ENCODE measurements at places on chromosomes 2 and 18. TPM values are rescaled to one million over a fixed set of nuclear protein-coding genes. Genes with fewer than 3 reads are reported as not detected.
A peak's percentile ranks its signal among the peaks of the same experiment; 100 is the strongest.

- no peaks in the 10 kb centered on the region for H3K4me1 ChIP-seq
- no peak overlapping the region for H3K27ac ChIP-seq
- H3K4me3 ChIP-seq, result no peak overlapping the region
- no peaks in the 10 kb centered on the region for H3K36me3 ChIP-seq
- DNase-seq, result no peak
- no peaks in the 10 kb centered on the region for H3K27me3 ChIP-seq
Observed at GRCh38 chr2:235852526-235852920, 315.7 kb downstream of the GBX2 start.

DNA sequence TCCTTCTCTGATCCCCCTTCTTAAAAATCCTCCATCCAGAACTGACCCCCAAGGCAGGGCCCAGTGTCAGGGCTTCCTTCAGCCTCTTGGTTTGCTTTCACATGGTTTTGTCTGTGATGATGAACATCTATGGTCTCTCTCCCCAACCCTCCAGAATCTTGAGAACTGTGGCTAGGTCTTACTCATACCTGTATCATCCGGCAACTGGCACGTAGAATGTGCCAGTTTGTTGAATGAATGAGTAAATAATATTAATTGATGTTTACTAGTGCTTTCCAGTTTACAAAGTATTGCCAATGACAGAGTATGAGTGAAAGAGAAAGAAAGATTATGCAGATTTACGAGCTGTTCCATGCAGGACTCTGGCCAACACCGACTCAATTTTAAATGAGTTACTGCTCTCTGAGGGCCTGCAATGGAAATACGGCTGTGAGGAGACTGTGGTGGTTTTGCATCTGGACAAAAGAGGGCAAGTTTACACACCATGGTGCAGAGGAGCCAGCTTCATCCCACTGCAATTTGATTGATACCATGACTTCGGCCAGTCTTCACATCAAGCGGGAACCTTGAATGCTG, 29.9 kb upstream of the TRIB2 start:
- H3K4me3 ChIP-seq, result no peak overlapping the region
- H3K27ac ChIP-seq, result no peak overlapping the region
- H3K27me3 ChIP-seq, result no peaks in the 10 kb centered on the region
- H3K4me1 ChIP-seq, result no peaks in the 10 kb centered on the region

GRCh38 chr2:38165698-38166097, 89.7 kb upstream of the CYP1B1 start:
- no peaks in the 10 kb centered on the region for H3K27me3 ChIP-seq
- DNase-seq, result no peak
- H3K4me1 ChIP-seq, result peaks cover 5% of the 10 kb centered on the region
- no peak overlapping the region for H3K27ac ChIP-seq

- peaks cover 22% of the 10 kb centered on the region for H3K4me1 ChIP-seq
- H3K36me3 ChIP-seq, result no peaks in the 10 kb centered on the region
- no peaks in the 10 kb centered on the region for H3K27me3 ChIP-seq
Observed at GRCh38 chr18:45521136-45521535, 94.1 kb upstream of the SLC14A2 start.

- H3K27me3 ChIP-seq, result no peaks in the 10 kb centered on the region
- H3K36me3 ChIP-seq, result no peaks in the 10 kb centered on the region
- H3K4me3 ChIP-seq, result no peak overlapping the region
- DNase-seq, result no peak
Observed at GRCh38 chr2:64399521-64399920, 54.4 kb upstream of the LGALSL start.

- no peak overlapping the region for H3K4me3 ChIP-seq
- no peaks in the 10 kb centered on the region for H3K36me3 ChIP-seq
- no peak overlapping the region for H3K27ac ChIP-seq
- H3K4me1 ChIP-seq, result no peaks in the 10 kb centered on the region
- DNase-seq, result no peak
Observed at GRCh38 chr2:26567534-26567933, 73.6 kb downstream of the CIB4 start.

- H3K4me3 ChIP-seq, result no peak overlapping the region
- H3K36me3 ChIP-seq, result no peaks in the 10 kb centered on the region
- DNase-seq, result no peak
- no peaks in the 10 kb centered on the region for H3K27me3 ChIP-seq
Observed at GRCh38 chr18:10290638-10291235, 163.7 kb upstream of the APCDD1 start.

DNA sequence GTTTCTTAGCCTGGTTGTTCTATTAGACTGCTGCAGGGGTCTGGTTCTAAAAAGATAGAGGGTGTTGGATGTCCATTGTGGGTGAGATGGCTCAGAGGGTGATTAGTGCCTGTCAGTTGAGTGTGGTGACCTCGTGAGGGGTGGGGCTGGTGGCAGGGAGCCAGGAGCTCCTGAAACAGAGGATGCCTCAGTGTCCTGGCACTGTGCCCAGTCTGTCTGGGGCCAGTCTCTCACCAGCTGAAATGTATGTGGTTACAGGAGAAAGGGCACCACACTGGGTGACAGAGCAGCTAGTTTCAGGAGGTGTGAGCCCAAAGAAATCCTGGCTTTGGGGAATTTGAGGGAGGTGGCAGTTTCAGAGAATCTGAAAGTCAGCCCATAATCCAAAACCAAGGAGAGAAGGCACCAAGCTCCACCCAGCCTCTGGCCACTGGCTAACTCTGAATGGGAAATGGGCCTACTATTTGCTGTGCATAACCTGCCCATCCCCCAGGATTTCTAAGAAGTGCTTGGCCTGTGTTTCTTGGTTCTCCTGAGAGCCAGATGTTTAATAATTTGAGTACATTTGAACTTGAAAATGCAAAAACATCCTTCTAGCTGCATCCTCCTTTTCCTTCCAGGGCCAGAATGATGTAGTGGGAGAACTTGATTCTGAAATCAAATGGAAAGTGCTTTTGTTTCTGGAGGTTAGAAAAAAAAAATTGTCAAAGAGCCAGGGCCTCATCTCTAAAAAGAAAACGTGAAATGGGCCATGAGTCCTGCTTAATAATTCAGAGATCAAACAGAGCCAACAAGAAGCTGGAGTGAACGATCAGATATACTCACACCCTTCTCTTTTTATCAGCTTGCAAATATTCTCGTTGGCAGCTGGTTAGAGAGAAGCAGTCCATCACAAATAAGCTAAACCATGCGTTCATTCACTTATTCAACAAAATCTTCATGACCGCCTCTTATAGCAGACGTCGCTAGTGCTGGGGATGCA, 92.3 kb downstream of the B3GNT2 start:
- peak; percentile 40 for DNase-seq
- H3K27me3 ChIP-seq, result no peaks in the 10 kb centered on the region
- H3K36me3 ChIP-seq, result no peaks in the 10 kb centered on the region
- H3K4me3 ChIP-seq, result no peak overlapping the region
- H3K27ac ChIP-seq, result no peak overlapping the region

- H3K4me3 ChIP-seq, result no peak overlapping the region
- no peaks in the 10 kb centered on the region for H3K36me3 ChIP-seq
- no peaks in the 10 kb centered on the region for H3K27me3 ChIP-seq
- no peaks in the 10 kb centered on the region for H3K4me1 ChIP-seq
- H3K27ac ChIP-seq, result no peak overlapping the region
Observed at GRCh38 chr2:45975752-45976517, 321.3 kb upstream of the EPAS1 start.

DNA sequence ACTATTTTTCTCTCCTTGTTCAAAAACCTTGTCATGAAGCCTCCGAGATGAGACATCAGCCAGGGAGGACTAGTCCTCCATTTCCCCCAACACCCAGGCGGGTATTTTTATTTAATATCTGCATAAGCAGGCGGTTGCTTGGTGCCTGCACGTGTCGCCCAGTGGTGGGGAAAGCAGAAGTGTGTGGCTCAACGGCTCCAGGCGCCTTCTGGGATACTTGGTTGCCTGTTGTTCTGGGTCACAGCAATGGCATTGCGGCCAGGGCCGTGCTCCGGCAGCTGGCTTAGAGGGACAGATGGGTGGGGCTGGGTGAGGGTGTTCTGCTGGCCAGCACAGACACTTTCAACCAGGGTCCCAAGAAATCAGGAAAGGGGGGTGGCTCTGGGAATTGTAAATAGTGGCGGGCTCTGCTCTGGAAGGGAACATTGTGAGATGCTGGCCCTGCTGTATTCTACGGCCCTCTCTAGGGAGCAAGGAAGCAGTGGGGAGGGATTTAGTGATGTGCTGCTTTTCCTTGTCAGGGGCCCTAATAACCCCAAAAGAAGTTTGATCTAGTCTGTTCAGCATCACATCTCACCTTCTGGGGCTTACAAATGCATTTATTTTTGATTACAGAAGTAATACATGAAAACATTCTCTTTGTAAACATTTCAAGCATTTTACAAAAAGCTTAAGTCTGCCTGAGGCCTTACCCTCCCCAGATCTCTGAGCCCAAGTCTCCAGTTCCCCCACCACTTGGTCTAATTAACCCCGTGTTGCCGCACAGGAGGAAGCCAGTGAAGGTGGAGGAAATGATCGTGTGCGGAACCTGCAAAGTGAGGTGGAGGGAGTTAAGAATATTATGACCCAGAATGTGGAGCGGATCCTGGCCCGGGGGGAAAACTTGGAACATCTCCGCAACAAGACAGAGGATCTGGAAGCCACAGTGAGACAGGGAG, 1.1 kb downstream of the VAMP8 start:
- H3K27me3 ChIP-seq, result no peaks in the 10 kb centered on the region
- no peaks in the 10 kb centered on the region for H3K36me3 ChIP-seq
- DNase-seq, result no peak
- no peak overlapping the region for H3K4me3 ChIP-seq
- peak overlapping the region; percentile 71 for H3K27ac ChIP-seq
- H3K4me1 ChIP-seq, result peaks cover 20% of the 10 kb centered on the region

GRCh38 chr2:214651451-214651850, 158.0 kb downstream of the BARD1 start:
- H3K27ac ChIP-seq, result no peak overlapping the region
- no peaks in the 10 kb centered on the region for H3K4me1 ChIP-seq
- no peaks in the 10 kb centered on the region for H3K36me3 ChIP-seq

GRCh38 chr2:137893145-137893544, 71.1 kb upstream of the HNMT start:
- no peak overlapping the region for H3K27ac ChIP-seq
- no peak overlapping the region for H3K4me3 ChIP-seq
- H3K36me3 ChIP-seq, result no peaks in the 10 kb centered on the region
- DNase-seq, result no peak
- H3K27me3 ChIP-seq, result no peaks in the 10 kb centered on the region

DNA sequence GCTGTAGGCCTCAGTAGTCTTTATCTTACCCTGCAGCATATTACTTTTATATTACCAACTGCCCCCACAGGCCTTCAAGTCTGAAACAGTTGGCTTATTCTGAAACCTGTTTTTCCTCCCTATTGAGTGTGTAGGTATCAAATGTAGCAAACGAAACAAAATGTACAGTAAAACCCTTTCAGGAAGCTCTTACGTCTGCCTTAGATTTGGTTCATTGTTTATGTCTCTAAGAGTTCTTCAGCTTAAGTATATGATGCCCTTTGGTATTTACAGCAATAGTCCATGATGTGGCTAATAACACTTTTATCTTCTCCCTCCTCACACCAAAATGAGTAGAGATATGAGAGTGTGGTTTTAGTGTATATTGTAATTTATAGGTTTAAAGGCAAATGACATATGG, 108.8 kb downstream of the DOCK10 start:
- H3K4me1 ChIP-seq, result peaks cover 2% of the 10 kb centered on the region
- H3K36me3 ChIP-seq, result peaks cover 3% of the 10 kb centered on the region
- H3K27me3 ChIP-seq, result no peaks in the 10 kb centered on the region
- no peak overlapping the region for H3K27ac ChIP-seq

DNA sequence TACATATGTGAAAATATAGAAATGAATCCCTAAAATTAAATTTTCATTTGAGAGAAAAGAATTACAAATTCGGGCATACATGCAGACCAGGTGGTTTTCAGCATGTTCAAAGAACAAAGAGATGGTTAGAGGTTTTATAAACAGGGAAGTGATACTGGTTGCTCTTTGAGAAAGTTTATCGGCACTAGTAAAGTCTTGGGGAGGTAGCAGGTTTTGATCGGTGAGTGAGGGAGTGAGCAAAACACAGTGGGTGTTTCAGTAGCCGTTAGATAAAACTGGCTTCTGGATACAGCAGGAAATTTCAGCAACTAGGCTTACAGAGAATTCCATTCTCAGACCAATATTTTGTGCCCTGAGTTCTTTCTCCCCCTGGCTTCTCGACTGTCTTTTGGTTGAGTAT, 51.1 kb downstream of the DSC3 start:
- H3K4me1 ChIP-seq, result no peaks in the 10 kb centered on the region
- H3K36me3 ChIP-seq, result no peaks in the 10 kb centered on the region
- DNase-seq, result no peak
- no peaks in the 10 kb centered on the region for H3K27me3 ChIP-seq

DNA sequence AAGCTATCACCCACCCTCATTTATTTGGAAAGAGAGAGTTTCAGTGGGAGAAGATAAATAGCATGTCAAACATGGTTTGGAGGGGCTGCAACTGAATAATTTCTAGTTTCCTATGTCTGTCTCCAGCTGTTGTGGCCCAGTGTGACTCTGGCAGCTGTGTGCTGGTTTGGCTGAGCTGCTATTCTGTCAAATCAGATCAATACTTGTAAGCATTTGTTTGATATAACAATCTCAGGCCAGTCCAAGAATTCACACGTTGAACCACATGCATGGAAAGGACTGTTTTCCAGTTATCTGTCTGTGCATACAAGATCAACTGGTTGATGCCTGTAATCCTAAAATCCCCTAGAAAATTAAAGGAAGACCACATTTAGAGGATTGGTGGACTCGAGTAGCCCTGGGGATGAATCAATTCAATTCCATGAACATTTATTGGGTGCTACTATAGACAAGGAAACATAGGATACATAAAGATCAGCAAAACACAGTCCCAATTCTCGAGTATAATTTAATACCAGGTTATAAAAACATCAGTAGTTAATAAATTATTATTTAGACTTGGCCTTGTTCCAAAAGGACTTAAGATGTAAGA, 209.0 kb upstream of the PARD3B start:
- H3K36me3 ChIP-seq, result no peaks in the 10 kb centered on the region
- DNase-seq, result no peak

GRCh38 chr2:43831543-43832294, 6.9 kb downstream of the ABCG5 start:
- no peaks in the 10 kb centered on the region for H3K36me3 ChIP-seq
- H3K4me3 ChIP-seq, result no peak overlapping the region
- peaks cover 13% of the 10 kb centered on the region for H3K27me3 ChIP-seq
- DNase-seq, result no peak
- no peak overlapping the region for H3K27ac ChIP-seq

DNA sequence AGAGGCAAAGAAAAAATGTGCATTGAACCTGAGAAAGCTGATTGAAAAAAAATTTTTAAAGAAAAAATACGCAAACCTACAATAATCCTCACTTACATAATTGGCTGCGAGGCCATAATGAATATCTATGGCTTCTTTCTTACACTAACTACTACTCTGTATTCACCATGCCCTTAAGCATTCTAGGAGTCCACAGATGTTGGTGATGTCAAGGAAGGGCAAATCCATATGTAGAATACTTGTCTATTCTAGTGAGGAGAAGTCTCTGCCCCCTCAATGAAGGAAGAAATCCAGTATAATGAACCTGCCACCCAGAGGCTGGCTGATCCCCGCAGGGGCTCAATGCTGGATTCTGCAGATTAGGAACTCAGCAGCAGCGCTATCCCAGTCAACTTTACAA, 14.3 kb downstream of the GALNT3 start:
- H3K4me1 ChIP-seq, result no peaks in the 10 kb centered on the region
- no peak for DNase-seq
- no peaks in the 10 kb centered on the region for H3K36me3 ChIP-seq
- no peak overlapping the region for H3K4me3 ChIP-seq
- no peaks in the 10 kb centered on the region for H3K27me3 ChIP-seq
- H3K27ac ChIP-seq, result no peak overlapping the region

ZNF2 gene
- polyA plus RNA-seq, result 4.4 TPM

PREB gene
- 48.5 TPM for polyA plus RNA-seq

SAG gene
- polyA plus RNA-seq, result not detected

KCNS3 gene
- polyA plus RNA-seq, result 2.8 TPM

PID1 gene
- polyA plus RNA-seq, result 15.7 TPM

ALK gene
- 0.01 TPM for polyA plus RNA-seq
